NCI-H510A treated with DMSO at 0.1 percent for 48 hours (cell line): ENCODE measurements at places on chromosomes 12 and 14.
A peak's percentile ranks its signal among the peaks of the same experiment; 100 is the strongest.

GRCh38 chr14:94404561-94404960 lies 16.2 kb upstream of the SERPINA1 start:
- no peak for DNase-seq

- no peak for DNase-seq
Observed at GRCh38 chr12:76713130-76713529, 50.8 kb upstream of the ZDHHC17 start.

DNA sequence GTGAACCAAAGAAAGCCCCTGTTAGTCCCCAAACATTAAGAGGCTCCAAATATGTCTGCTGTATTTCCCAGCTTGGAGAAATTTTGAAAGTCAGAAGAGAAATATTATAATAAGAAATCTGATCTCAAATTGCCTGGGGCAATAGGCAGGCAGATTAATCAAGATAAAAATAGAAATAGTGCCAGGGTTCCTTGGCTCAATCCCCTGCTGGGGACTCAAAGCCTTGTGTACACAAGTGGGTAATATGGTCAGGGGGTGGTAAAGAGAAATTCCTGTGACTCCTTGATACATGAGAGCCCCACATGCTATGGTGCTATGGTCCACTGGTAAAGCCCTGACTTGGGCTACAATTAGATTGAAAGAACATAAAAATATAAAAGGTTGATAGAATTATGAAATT lies 41.3 kb upstream of the ARID2 start:
- no peak for DNase-seq

GRCh38 chr12:89907659-89908058 lies 199.0 kb upstream of the ATP2B1 start:
- DNase-seq, result no peak

DNA sequence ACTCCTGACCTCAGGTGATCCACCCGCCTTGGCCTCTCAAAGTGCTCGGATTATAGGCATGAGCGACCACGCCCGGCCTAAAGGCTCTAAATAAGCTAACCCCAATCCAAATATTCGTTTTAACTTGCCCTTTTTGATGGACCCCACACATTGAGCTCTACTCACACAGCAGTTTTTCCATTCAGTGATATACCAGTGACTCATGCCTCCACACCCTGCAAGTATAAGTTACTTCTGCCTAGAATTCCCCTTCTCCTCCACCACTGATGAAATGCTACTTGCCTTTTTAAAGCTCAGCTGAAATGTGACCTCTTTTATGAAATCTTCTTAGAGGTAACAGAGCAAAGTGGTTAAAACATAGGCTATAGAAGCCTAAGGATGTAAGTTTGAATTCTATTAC lies 68.8 kb downstream of the EXOC5 start:
- DNase-seq, result no peak

GRCh38 chr12:106226884-106227640 lies 20.8 kb downstream of the CKAP4 start:
- DNase-seq, result peak; percentile 77

GRCh38 chr14:65792208-65792905 lies 379.8 kb downstream of the FUT8 start:
- no peak for DNase-seq

GRCh38 chr12:1591034-1591433 lies 3.3 kb downstream of the FBXL14 start:
- DNase-seq, result peak; percentile 34

GRCh38 chr12:127625176-127625771 lies 641.7 kb upstream of the TMEM132C start:
- DNase-seq, result no peak

DNA sequence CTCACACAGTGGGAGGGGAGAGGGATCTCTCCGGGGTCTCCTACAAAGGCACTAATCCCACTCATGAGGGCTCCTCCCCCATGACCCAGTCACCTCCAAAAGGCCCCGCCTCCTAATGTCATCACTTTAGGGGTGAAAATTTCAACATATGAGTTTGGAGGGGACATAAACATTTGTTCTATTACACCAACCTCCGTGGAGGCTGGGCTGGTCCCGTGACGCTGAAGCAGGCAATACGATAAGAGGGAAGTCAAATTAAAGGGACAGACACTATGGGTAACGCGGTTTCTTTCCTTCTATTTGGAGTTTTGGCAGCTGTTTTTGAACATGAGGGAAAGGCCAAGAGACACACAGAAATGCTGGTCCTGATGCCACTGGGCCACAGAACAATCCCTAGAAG lies 175.7 kb upstream of the VASH1 start:
- no peak for DNase-seq

GRCh38 chr12:126496201-126496600 lies 1431.0 kb downstream of the AACS start:
- no peak for DNase-seq

DNA sequence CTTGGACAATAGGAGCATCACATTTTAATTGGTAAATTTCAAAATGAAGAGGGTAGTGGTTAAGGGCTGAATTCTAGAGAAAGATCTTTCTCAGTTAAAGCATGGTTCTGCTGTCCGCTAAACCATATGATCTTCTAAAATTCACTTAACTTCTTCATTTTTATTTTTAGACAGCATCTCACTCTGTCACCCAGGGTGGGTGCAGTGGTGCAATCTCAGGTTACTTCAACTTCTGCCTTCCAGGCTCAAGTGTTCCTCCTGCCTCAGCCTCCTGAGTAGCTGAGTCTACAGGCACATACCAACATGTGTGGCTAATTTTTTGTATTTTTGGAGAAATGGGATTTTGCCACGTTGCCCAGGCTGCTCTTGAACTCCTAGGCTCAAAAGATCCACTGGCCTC lies 226.7 kb upstream of the ABCD2 start:
- DNase-seq, result no peak

DNA sequence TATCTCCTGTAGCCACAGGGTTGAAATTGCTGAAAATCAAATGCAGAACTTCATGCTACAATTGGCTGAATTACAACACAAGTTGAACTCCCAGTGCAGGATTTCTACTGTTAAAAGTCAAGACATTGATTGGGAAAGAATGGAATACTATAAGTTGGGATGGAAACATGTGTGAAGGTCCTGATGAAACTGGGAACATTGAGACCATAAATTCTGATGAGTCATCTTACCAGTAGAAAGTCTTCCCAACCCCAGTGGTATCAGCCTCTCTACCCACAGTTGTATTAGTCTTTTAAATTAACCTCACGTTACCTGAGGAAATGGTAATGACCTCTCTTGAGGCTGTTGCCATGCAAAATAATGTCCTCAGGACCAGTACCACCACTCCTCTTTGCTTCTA lies 27.4 kb upstream of the DYRK2 start:
- DNase-seq, result no peak

GRCh38 chr12:29889737-29890136 lies 106.0 kb upstream of the TMTC1 start:
- DNase-seq, result no peak

DNA sequence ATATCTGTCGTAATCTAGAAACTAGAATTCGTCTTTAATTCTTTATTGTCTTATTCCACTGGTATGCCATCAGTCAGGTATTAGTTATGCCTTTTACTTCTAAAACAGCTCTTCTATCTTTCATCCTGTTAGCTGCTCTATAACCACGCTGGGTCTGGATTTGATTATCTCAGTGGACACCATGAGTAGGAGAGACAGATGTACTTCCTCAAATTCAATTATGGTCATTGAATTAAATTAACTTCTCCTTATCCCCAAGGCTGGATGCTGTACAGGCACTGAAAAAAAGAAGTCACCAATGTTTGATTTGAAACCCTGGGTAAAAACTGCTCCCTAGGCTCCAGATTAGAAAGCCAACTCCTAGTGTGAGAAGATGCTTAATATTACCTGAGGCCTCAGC lies 107.3 kb downstream of the PIK3C2G start:
- DNase-seq, result no peak

DNA sequence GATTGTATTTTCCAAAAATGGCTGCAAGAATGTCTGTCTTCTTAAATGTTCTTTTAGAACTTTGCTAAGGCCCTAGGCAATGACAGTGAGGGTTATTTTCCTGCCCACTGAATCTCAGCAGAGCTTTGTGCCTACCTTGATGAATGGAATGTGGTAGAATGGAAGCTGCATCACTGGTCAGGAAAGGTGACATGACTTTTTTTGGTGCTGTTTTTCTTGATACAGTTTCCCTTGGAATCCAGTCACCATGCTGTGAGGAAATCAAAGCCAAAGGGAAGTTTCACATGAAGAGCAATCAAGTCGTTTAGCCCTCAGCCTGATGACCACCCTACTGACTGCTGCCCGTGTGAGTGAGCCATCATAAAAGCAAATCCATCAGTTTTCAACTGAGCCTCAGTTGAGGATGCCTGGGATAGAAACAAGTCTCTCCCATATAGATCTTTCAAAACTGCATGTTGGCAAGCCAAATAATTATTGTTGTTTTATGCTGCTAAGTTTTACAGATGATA lies 886.0 kb upstream of the FBXO33 start:
- no peak for DNase-seq

DNA sequence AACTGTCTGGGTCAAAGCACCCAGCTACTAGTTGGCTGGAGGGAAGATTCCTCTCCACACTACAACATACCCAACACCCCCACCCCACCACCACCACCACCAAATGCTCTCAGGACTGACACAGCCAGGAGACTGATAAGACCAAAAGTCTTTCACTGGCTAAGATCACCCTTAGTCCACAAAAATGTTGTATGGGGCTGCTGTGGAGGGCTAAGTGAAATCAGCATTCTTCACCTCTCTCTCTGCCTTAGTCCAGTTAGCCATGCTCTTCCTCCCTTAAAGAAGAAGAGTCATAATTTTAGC lies 106.2 kb downstream of the NUAK1 start:
- no peak for DNase-seq

- no peak for DNase-seq
Observed at GRCh38 chr14:29444805-29445204, 482.8 kb downstream of the PRKD1 start.

- no peak for DNase-seq
Observed at GRCh38 chr12:81176796-81177195, 98.9 kb downstream of the ACSS3 start.

DNA sequence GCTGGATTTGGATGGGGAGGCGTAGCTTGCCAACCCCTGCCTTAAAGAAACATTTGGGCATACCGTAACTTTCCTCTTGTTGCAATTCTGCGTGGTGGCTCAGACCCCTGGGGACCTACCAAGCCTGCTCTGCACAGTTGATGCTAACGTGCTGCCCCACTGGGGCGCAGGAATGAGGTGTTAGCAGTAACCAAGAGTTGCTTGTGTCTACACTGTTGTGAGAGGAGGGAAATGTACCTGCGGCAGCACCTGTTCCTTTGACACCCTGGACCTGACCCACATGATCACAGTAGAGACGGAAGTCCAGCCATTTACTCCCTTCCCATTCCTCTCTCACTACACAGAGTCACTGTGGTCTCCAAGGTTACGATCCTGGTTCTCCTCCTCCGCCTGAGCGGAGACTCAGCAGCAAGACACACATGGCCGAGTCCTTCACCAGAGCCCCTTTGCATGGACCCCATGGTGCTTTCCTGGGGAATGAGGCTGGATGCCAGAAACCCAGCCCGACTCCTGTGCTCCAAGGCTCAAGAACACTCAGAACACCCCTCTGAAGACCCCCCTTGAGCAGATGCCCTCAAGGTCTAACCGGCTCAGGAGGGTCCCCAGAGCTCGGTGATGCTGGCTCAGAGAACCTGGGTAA lies 84.8 kb downstream of the FBXL14 start:
- DNase-seq, result no peak

DNA sequence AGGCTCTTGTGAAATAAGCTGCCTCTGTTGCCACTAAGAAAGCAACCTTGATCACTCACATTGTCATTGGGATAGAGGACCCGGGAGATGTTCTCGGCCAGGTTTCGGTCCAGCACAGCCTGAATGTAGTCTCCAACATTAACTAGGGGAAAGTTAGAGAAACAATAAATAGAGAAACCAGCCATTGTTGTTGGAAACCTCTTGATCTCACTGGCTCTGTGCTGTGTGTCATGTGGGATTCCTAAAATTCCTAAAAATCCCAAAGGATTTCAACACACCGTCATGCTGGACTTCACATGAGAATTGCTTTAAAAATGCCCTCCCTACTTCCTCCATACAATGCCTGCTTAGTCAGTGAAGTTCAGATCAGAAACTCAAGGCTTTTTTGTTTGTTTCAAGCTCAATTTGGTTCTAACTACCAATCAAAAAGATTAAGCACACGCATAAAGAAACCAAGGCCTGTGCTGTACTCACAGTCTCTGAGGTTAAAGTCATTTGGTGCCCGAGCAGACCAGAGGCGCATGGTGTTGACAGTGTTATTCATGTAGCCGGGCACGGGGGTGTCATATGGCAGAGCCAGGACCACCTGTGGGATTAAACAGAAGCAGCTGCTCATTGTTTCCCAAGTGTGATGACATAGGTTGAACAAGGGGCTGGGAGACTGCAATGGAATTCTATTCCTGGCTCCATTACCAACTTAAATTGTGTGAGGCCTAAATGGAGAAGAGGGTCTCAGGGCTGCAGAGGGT lies 23.6 kb downstream of the PYGL start:
- DNase-seq, result no peak

- DNase-seq, result no peak
Observed at GRCh38 chr12:63753743-63754142, 26.0 kb upstream of the RXYLT1 start.

DNA sequence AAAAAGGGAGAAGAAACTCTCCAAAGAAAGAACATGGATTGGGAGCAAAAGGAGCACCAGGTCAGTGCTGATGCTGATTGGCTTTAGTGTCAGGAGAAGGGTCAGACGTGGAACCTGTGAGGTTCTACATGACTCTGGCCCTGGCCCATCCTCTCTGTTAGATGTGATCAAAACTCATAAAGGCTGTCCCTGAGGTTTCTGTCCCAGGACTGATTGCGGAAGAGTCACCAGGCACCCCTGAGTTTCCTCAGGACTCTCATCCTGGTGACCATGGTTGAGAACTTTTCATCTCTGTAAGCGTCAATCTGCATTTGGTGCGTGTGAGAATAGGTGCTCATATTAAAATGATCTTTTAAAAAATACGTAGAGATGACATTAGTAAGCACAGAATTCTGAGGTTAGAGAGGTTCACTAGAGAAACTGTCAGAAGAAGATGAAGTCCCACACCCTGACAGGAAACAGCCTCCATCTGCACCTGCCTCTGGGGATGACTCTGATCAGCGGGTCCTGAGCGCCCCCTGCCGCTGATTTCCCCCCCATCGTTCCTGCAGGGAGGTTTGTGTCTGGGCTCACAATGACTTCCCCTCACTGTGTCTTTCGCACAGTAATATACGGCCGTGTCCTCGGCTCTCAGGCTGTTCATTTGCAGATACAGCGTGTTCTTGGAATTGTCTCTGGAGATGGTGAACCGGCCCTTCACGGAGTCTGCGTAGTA lies 741.8 kb downstream of the TMEM121 start:
- peak; percentile 5 for DNase-seq

- DNase-seq, result no peak
Observed at GRCh38 chr12:1562813-1563407, 31.5 kb downstream of the FBXL14 start.

GRCh38 chr14:91149462-91149861 lies 35.6 kb downstream of the DGLUCY start:
- DNase-seq, result no peak

DNA sequence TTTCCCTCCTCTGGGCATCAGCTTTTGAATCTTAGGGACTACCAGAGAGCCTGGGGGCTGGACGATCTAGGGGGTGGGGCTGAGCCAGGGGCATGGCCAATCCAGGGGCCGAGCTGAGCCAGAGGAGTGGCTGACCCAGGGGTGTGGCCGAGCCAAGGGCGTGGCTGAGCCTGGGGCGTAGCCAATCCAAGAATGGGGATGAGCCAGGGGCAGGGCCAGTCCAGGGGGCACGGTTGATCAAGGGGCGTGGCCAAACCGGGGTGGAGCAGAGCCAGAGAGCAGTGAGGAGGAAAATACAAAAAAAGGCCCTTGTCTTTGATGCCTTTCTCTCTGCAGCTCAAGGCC lies 219.3 kb upstream of the NOS1 start:
- no peak for DNase-seq
